NCI-H1694 (cell line): ENCODE measurements at places on chromosomes 16 and 17.

GRCh38 chr17:59440757-59441463, 109.5 kb downstream of the YPEL2 start:
- peak; percentile 96 for DNase-seq

GRCh38 chr16:19417640-19418039, at the start of gene TMC5:
Gene TMC5, plus strand, starts transcription at chr16:19417883. Its CDS starts 22,156 bp downstream, at chr16:19440039.
- no peak for DNase-seq

DNA sequence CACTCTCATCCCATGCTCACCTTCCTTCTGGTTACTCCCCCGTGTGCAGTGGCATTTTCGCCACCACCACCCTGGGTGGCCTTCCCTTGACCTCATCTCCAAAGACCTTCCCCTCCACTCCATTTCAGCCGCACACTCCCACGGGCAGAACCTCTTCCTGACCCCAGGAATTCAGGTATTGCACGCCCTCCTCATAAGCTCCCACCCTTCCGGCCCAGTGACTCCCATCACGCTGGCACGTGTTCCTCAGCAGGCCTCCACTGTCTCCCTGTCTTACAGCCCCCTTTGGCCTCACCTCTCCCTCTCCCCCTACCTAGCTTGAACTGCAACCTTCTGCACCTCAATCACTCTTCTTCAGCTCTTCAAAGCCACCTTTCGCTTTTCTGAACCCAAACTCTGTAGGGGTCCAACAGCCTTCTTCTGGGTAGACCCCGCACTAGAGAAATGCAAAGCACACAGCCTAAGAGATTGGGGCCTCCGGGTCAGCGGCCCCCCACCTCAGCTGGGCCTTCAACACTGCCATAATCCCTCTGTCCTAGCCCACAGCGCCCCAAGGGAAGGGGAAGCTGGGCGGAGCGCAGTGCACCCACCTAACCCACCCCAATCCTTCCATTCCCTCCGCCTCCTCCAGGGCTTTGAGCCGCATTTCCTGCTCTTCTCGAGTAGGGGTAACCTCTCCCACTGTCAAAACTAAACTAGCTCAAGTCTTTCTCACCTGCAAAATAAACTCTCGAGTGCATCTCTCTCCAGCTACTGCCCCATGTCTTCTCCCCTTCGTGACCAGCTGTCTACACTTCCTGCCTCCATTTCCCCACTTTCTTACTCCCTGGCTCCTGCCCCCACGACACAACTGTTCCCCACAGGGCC, 1.7 kb upstream of the TMEM97 start:
- DNase-seq, result no peak

DNA sequence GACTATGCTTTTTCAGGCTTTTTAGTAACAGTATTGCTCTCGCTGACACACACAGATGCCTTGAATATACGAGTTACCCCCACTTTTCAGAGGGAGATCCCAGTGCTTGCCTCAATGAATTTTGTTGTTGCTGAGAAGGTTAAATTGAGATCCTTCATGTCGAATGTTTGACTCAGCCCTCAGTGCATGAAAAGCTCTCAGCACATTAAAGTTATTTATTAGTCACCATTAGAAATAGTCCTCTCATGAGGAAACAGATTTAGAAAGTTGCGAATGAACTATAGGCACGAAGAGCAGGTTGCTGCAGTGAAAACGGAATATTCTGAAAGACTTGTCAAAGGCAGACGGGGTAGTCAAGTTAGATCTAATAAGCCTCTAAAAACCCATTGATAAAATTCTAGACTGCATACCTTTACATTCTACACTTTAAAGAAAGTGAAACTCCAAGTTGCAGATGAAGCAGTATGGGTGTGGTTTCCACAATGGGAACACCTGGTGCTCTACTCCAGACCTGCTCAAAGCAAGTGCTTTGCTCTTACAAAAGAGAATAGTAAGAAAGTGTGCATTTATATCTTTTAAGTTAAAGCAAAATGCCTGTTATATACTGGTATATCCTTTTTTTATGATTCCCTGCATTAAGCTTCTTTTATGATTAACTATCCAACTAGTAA, 238.1 kb downstream of the MAF start:
- DNase-seq, result no peak

- peak; percentile 81 for DNase-seq
Measured at GRCh38 chr17:82751571-82752370, at the start of gene TBCD. Gene TBCD, plus strand, starts transcription at chr17:82752065. Its CDS starts 129 bp downstream, at chr17:82752194.

DNA sequence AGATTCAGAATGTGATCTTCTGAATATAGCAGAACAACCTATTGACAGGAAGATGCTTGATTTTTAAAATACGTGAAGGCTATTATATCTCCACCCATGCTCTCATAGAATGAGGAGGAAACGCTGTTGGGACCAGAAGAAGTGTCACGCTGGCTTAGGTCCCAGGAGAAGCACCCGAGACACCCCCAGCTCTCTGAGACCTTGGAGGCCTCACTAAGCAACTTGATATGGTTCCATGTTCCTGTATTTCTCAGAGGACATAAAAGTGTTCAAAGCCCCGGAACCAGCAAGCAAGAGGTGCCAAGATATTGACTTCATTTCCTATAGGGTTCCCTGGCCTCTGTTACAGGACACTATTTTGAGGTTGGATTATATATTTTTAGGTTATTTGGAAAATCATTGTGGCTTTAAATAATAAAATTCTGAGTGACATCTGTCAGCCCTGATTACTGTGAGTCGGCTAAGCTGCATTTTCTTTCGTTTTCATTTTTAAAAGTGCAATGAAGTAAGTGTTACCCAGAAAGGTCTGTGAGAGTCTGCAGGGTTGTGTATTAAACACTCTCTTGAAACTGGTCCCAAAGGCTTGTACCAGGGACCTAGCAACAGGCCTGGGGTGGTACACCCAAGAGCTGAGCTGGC, 400.0 kb downstream of the SOX9 start:
- no peak for DNase-seq

DNA sequence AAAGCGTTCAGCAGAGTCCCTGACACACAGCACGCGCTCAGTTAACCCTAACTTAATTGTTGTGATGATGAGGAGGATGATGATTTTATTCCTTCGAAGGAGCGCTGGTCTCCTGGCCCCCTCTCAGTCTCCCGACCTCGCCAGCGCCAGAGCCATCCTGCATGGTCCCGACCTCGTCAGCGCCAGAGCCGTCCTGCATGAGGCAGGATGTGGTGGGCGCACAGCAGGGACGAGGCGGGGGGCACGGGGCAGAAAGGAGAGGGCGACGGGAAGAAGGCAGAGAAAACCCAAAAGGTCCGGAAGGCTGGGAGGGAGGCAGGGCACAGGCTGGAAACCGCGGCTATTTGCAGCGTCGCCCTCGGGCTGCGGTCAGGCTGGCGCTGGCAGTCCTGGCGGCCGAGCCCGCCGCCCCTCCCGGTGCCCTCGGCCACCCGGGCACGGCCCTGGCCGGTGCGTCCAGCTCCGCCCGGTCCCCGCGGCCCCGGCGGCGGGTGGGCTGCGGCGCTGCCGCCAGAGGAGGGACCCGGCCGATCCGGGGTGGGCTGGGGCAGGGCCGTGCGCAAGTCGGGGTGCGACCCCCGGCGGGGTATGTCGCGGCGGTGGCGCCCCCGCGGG, 3.0 kb upstream of the TAC4 start:
- no peak for DNase-seq

- DNase-seq, result no peak
Measured at GRCh38 chr16:50708373-50709060, 15.1 kb downstream of the NOD2 start.

DNA sequence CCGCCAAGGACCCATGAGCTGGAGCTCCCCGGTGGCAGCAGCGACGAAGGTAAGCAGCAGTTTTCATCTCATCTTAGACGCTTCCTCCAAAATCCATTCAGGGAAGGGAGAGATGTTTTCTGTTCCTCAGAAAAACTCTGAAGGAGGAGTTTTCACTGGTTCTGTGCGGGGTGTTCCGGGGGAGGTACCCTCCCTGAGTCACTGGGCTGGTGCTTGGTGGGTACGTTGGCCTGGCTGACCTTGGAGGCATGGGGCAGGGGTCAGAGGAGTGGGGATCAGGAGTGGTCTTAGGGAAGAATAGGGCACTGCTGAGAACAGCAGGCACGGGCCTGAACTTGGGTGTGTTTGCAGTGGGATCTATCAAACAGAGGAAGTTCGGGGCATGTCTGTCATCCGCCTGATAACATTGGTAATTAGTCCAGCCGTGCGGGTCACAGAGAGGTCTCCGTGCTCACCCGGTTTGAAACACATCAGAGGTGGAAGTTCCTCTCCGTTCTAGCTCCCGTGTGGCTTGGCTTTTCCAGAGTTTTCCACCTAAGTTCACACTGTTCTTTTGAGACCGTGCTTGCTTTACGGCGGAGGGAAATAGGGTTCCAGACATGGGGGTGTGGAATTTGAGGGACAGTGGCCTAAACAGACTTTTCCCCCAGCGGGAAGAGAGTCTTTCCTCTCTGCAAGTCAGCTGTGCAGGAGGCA, 59.6 kb upstream of the CIBAR2 start:
- no peak for DNase-seq

DNA sequence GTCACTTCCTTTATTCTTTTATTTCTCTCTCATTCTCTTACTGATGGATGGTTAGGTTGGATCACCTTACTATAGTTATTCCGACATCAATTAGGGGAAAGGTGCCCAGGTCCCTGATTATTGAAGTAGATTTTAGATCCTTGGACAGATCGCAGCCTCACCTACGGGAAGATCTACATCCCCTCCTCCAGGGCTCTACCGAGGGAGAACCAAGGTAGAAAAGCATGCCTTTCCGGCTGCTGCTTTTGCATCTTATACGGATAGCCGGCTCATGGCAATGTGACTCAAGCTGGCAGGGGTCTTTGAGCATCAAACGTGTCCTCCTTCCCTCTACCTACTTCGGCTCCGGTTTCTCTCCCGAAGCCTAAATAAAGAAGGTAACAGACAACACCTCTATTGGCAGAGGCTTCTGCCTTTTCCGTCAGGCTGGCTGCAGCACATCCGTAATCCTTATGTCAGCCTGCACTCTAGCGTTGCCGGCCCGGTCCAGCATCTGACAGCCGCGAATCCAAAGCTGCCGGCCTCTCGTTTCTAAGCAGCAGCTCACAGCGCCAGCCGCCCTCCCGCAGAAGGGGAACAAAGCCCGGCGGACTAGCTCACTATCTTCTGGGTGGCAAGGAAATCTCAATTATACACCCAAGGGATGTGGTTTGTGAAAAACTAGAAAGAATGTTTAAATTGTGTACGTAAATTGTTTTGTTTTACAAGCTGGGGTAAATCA, 46.9 kb downstream of the IRX6 start:
- DNase-seq, result peak; percentile 23

DNA sequence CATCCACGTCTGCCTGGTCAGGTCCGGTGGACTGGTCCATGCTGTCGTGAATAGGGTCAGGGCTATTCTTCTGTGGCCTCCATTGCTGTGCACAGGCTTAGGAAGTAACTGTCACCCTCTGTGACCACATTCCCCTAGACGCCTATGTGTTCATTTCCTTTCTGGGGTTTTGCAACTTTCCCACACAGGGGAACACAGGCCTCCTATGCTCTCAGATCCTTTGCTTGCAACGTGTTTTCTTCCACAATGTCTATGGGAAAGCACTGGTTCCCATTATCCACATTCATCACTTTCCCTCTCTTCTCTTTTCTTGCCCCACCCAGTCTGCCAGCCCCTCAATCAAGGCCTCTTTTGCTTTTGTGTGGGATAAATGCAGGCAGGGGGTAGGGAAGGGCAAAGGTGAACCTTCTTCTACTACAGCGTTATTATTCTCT, 43.2 kb upstream of the DNAJA2 start:
- no peak for DNase-seq

DNA sequence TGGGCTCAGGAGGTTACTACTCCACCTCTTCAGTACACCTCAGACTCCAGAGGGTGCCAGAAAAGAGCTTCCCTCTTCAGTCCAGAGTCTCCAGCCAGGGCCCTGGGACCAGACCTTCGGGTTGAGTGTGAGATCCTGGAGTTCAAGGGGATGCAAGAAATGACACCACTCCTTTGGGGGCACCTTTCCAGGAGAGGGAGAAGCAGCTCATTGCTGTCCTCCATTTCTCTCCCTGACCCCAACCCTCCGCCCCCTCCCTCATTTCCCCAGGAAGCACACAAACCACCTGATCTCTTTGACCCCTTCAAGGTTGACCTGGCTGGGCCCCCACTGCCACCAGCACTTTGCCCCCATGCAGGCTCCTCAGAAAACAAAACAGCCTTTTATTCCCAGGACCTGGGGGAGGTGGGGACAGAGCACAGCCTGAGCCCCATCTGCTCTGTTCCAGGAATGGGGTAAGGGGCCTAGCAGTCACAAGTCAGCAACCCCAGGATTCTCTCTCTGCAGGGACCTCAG, 21.4 kb downstream of the CDH5 start:
- no peak for DNase-seq

GRCh38 chr16:84538222-84538840, 33.9 kb upstream of the MEAK7 start:
- DNase-seq, result no peak

DNA sequence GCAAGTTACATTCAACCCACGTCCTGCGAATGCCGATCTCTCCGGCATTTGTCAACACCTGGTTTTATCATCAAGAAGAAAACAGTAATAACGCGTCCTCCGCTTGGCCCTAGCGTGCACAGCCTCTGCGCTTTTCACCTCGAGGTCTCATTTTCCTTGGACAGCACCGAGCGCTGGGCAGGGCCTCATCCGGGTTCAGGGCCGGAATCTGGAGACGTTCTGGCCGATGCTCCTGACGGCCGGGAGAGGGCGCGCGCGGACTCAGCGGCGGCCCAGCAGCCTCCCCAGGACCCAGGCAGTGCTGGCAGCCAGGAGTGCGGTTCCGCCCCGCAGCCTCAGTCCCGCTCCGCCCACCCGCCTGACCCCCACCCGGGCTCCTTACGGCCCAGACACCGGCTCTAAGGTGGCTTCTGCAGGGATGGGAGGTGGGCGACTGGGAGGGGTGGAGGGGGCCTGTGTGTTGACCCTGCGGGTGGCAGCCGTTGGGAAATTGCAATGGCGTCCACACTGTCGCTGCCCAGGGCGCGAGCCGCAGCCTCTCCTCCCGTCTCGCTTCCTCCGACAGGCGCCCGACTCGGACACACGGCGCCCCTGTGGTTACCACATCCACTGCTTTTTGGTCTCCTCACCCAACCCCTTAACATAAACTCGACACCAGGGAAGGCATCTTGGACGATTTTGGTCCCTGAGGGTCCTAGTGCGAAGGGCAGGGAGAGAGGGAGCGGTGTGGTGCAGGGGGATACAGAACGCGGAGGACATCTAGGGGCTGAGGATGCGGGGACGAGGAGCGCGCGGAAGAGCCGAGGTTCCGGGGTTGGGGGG, 7.4 kb upstream of the FLYWCH1 start:
- DNase-seq, result peak; percentile 44

DNA sequence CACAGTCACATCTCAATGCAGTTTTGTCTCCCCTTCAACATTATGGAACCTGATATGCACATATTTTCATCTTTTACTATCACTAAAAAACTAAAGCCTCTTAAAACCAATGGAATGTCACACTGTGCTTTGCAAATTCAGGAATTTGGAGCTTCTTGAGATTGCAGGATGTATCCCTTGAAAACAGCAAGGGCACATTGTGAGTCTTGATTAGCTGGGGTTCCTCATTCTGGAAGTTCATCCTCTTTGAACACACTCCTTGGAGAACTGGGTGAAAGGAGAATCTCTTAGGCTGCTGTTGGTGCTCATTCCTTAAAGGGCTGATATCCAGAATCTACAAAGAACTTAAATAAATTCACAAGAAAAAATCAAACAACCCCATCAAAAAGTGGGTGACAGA, 21.1 kb upstream of the MYOCD start:
- no peak for DNase-seq

- DNase-seq, result no peak
Measured at GRCh38 chr16:3063625-3064386, 1.6 kb upstream of the IL32 start.
